ENCODE measurements at places on chromosomes 2 and 18.
A peak's percentile ranks its signal among the peaks of the same experiment; 100 is the strongest.

DNA sequence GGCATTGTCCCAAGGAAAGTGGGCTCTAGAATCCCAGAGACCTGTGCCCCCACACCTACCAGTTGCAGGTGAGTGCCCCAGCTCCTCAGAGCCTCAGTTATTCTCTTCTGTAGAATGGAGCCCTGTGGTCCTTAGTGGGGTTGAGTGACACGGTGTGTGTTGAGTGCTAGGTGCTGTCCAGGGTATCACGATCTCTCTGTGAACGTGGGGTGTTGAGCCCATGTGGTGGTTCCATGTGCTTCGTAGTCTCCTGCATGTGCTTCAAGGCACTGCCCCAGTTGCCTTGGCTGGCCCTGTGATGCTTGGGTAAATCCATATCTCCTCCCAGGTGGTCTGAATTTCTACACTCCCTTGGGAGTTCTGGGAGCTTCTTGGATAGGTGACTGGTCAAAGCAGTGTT is 54.9 kb downstream of the SH3RF3 start:
- no peak for ATAC-seq

GRCh38 chr2:159553727-159554126 is 62.6 kb downstream of the BAZ2B start:
- no peak for ATAC-seq

- ATAC-seq: no peak
These were observed 141.0 kb upstream of the CTDP1 start for GRCh38 chr18:79538635-79539034.

GRCh38 chr2:225328192-225328591 is 71.3 kb upstream of the NYAP2 start:
- ATAC-seq: no peak

DNA sequence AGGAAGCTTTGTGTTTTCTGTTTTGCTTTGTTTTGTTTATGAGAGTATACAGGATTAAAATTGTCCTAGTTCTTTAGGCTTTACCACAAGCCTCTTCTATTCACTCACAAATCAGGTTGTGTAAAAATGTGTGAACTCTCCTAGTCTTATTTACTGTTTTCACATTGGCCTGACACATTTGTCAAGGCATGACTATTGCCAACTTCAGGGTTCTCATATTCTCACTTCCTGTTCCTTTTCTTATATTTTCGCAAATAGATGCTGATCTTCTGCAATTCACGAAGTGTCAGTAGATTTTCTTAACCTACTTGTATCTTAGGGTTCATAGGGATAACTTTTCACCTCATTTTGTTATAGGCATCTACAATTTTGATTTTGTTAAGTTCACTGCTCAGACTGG is 67.1 kb downstream of the CCDC102B start:
- no peak for ATAC-seq

DNA sequence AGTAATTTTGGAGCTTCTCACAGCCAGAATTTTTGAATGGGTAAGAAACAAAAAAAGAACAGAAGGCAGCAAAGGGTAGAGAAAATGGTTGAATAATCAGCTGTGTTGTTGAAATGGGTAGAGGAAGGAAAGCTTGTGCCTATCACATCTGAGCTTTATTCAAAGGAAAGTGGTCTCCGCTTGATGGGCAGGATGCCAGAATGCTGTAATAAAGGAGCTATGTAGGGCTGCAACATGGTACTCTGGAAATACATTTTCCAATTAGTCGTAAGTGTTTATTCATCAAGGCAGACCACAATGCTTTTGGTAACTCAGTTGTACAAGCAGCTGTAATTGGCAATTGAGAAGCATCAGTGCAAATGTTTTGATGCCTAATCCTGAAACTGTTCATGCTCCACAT is 196.9 kb downstream of the ICOS start:
- no peak for ATAC-seq

GRCh38 chr2:136282251-136282650 is 164.3 kb upstream of the CXCR4 start:
- ATAC-seq: no peak

DNA sequence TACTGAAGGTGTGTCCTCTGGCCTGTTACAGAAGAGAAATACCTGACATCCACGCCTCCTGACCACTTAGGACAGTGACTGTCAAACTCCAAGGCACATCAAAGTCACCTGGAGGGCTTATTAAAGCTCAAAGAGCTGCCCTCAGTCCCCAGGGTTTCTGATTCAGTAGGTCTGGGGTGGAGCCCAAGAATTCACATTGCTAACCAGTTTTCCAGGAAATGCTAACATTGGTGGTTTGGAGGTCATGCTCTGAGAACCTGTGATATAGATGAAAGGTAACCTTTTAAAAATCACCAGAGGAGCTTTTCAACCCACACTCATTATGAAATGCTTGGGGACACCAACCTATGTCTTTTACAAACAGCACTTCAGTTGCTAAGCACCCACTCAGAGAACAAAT is 172.3 kb downstream of the ALK start:
- ATAC-seq: no peak

DNA sequence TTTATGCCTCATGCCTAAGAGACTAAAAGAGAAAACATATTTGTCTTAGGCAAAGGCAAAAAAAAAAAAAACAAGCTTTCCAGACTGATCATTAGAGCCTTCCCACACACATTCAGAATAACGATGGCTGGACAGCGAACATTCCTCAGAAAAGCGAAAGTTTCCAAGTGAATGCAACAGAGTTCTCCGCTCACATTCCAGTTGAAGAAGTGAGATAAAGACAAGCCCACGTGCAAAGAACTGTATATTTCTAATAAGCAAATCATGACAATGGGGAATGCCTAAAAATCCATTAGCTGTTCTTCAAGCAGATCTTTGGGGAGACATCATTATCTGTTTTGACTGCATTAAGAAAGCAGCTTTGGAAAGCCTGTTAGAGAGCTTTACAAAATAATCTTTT is 347.9 kb downstream of the METTL4 start:
- peak; percentile 30 for ATAC-seq

- ATAC-seq: no peak
These were observed 86.1 kb downstream of the SLC25A12 start for GRCh38 chr2:171807831-171808393.

- ATAC-seq: no peak
These were observed 61.0 kb downstream of the DAW1 start for GRCh38 chr2:227932403-227932802.

DNA sequence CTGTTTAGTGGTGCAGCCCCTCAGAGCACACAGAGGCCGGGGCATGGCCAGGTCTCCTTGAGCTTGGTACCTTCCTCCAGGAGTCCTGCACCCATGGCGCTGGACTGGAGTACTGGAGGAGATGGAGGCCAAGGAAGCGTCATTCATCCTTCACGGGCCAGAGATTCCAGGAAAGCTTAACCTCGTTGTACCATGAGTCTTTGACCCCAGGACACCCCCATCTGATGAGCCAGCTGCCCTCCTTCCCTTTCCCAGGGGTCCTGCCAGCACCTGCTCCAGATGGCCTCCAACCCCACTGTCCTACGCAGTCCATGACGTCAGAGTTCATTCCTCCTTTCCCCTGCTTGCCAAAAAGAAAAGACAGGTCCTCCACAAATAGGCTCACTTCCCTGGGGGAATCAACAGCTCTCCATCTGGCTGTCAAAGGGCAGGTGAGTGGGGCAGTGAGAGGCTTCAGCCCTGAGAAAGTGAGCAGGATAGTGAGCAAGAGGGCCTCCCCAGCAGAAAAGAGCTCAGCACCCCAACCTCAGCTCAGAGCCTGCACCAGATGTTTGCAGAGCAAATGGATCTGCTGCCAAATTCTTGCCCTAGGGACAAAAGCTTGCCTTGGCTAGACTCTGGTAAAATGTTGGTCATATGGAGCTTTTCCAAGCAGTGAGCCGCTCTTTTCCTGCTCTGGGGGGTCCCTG is 4.5 kb upstream of the NPPC start:
- ATAC-seq: no peak

DNA sequence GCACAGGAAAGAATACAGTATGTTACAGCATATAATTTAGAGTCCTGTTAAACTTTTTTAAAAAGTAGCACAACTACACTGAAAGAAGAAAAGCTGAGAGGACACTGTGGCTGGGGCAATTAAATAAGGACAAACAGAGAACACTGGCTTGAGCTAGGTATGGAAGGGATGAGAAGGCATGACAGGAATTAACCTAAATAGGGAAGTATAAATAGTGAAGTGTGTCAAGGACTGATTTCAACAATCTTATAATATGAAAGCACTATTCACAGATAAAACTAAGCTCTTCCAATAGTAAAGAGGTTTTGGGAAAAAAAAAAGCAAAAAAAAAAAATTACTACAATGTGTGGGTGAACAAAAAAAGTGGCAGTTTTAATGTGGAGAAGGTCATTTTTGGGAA is 45.5 kb downstream of the PPP3R1 start:
- no peak for ATAC-seq

DNA sequence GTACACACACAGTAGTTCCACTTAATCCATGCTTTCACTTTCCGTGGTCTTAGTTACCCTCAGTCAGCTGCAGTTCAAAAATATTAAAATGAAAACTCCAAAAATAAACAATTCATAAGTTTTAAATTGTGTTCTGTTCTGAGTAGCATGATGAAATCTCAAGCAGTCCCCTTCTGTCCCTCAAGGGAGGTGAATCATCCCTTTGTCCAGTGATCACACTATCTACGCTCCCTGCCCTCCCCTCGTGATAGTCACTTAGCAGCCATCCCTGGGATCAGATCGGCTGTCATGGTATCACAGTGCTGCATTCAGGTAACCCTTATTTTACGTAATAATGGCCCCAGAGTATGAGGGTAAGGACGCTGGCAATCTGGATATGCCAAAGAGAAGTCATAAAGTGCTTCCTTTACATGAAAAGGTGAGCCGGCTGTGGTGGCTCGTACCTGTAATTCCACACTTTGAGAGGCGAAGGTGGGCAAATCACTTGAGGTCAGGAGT is 5.8 kb upstream of the RTN4 start:
- no peak for ATAC-seq

All from SK-N-SH treated with all-trans-retinoic acid at 6 μM for 48 hours (cell line).